ENCODE measurements at places on chromosomes 6 and 20.

GRCh38 chr6:146650799-146651481, 52.2 kb downstream of the ADGB start:
- DNase-seq, result no peak

DNA sequence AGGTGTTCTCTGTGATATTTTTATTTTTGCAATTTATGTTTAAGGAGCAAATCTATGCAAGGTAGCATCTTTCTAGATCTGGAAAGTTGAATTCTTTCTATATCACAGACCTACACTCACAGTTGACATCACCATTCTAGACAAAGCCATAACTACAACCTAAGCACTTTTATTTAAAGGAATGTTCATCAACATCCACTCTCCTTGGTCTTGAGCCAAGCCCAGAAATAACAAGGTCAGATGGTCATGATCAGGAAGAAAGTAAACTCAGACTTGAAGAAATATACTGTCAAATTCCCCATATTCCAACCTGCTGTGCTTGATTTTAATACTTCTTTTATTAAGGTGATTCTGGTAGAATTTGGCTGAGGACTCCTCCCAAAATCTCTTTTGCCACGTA, 32.2 kb downstream of the MMUT start:
- no peak for DNase-seq

DNA sequence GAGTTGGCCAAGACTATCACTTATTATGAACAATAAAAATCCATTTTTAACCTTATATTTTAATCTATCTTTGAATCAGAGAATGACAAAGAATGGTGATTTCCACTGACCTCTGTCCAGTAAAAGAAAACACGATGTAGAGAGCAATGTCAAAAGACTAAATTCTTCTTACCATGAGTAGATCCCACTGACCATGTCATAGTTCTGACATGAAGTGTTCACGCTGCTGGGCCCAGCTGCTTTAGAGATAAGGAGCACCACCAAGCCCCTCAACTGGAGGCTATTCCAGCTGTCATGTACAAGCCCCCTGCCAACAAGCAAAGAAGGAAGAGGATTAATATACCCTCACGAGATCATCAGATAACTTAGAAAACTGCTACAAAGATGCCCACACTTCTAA, 125.3 kb downstream of the PDSS2 start:
- no peak for DNase-seq

DNA sequence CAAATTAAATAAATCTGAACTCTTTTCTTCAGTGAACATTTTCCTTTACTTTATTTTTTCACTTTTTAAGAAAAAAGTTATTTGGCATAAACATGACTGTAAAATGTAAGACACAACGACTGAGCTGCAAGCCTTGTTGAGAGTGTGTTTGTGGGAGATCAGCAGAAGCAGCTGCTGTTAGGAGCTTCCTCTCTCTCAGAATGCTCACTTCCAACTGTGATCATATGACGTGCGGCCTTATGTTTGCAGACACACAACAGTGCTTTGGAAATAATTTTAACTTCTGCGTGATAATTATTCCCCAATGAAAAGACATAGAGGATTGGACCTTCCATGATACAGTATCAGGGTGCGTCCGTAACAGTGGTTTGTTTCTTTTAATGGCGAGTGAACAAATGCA, 104.0 kb downstream of the ARHGAP18 start:
- no peak for DNase-seq

GRCh38 chr6:57024321-57024720, 22.2 kb upstream of the KIAA1586 start:
- no peak for DNase-seq
